Stimulated activated CD8-positive, alpha-beta memory T cell treated with anti-CD3 and anti-CD28 coated beads, Interleukin-4, amount 100 ng/mL, for 1 hour (primary cell): ENCODE measurements at places on chromosomes 7 and 10.

- no peak for DNase-seq
Measured at GRCh38 chr10:97515271-97515978, 16.7 kb downstream of the UBTD1 start.

- no peak for DNase-seq
Measured at GRCh38 chr10:43808136-43808535, 159.5 kb upstream of the ZNF32 start.

GRCh38 chr10:120671491-120671890 is 179.7 kb upstream of the WDR11 start:
- DNase-seq, result no peak

DNA sequence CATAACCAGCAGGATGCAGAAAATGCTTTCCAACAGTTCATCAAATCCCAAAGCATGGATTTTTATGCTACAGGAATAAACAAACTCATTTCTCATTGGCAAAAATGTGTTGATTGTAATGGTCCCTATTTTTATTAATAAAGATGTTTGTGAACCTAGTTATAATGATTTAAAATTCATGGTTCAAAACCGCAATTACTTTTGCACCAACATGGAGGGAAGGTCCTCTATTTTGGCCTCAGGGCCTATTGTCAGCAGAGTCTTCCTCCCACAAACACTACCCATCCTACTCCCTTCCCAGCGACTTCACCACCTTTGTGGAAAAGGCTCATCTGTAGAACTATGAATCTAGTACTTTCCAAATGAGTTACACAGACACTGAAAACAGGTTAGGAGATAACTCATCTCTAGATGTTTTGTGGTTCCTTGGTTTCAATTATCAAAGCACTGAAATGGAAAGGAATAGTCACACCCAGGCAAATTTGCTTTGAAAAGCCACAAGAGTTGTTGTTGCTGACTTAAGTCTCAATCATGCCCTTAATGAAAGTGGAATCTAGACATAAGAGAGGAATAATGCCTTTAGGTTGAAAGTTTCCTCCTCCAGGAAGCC is 59.4 kb upstream of the FRMD4A start:
- no peak for DNase-seq

DNA sequence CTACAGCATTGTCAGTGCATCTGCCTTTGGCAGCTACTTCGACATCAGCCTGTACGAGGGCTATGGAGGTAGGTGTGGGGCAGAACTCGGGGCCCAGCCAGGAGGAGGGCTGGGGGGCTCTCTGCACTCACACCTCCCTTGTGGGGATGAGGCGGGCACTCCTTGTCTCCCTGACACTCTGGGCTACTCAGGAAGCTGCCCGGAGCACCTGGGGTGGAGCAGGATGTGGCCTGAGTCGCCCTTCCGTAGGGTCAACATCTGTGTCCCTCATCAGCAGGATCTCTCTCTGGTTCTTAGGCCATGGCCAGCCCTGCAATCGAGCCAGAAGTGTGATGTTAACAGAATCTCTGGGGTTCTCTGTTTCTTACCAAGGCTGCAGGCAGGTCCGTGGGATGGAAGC is 40.2 kb downstream of the C10orf105 start:
- DNase-seq, result no peak

GRCh38 chr10:126609566-126609965 is 60.9 kb downstream of the C10orf90 start:
- no peak for DNase-seq

DNA sequence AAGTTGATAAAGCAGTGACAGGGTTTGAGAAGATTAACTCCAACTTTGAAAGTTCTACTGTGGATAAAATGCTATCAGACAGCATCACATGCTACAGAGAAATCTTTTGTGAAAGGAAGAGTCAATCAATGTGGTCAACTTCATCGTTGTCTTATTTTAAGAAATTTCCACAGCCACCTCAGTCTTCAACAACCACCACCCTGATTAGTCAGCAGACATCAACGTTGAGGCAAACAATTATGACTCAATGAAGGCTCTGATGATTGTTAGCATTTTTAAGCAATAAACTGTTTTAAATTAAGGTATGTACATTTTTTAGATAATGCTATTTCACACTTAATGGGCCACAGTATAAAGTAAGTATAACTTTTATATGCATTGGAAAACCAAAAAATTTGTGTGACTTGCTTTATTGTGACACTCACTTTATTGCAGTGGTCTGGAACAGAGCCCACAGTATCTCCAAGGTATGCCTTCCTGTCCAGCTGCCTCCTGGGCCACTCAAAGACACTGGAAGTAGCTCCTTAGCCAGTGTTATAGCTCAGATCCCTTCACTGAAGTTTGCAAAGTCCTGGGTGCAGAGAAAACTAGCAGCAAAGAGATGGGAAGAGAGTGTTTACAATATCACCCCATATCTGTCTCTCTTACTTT is 293.1 kb downstream of the ARHGAP12 start:
- no peak for DNase-seq
